RCC 7860 (cell line): ENCODE measurements at places on chromosomes 6 and 20.

DNA sequence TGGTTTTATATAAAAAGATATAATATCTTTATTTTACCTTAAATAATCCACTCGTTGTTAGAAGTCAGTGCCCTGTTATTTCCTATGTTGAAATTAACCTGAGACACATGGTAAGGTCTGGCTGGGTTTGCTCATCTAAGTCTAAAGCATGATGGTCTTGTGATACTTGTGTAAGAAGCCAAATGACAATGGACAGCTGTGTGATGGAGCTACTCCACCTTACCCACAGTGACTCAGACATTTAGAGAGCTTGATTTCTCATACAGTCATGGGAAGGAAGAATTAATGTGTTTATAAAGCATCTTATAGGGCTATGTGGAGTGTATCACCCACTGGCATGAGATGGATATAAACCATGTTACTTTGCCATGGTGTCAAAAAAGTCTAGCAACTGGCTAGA is 11.7 kb downstream of the CTCFL start:
- no peak for DNase-seq

DNA sequence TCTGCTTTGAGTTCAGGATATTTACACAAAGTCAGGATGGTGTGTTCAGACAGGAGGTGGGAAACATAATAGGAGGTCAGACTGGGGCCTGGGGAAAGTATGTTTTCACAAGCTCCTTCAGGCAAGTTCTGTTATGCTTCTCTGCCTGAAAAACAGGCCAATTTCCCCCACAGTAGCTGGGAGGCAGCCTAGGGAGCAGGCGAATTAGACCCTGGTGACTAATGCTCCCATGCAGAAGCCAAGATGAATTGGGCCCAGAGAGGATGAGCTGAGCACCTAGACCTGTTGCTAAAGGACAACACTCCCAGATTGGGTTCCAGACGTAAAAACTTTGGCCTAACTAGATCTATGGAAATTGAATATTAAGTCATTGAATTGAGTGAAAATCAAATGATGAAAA is 142.2 kb upstream of the MAP3K7 start:
- no peak for DNase-seq

DNA sequence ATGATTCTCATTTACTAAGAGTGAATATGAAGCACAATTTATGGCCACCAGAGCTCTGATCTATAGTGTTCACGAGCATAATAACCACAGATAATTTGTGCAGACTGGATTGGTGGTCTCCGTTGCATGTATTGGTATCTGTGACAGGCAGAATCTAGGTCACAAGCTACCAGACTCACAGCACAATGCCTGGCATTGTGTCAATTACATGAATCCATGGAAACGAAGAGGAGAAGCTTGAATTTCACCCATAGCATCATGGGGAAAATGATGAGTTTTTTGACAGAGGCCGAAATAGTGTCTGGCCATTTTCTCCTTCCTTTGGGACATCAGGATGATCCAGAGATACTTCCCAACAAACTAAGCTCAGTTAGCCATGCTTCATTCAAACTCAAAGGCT is 52.3 kb upstream of the TMEM170B start:
- DNase-seq = no peak

- DNase-seq = no peak
Measured at GRCh38 chr6:169858935-169859351, 107.5 kb downstream of the ERMARD start.

GRCh38 chr6:134128146-134128545 is 75.7 kb upstream of the SLC2A12 start:
- no peak for DNase-seq
